BJ (cell line): ENCODE measurements at places on chromosomes 12 and 14.

DNA sequence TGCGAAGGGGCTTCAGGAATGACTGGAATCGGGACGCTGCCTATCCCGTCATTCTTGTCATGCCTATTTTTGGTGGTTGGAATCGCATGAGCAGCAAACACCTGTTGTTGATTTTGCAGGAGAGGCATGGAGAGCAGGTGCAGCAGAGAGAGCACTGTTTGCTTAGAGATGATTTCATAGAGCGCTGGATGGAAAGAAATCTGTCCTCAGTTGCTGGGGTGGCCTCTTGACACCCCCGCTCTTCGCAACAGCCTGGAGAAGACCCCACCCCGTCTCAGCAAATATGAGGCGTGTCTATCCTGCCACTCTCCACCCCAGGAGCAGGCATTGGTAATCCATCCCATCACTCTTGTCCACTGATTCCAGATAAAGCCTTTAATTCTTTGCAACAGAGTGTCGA lies 19.3 kb upstream of the NCOR2 start:
- DNase-seq, result no peak

GRCh38 chr12:105348142-105348541 lies 17.7 kb downstream of the C12orf75 start:
- DNase-seq, result no peak

DNA sequence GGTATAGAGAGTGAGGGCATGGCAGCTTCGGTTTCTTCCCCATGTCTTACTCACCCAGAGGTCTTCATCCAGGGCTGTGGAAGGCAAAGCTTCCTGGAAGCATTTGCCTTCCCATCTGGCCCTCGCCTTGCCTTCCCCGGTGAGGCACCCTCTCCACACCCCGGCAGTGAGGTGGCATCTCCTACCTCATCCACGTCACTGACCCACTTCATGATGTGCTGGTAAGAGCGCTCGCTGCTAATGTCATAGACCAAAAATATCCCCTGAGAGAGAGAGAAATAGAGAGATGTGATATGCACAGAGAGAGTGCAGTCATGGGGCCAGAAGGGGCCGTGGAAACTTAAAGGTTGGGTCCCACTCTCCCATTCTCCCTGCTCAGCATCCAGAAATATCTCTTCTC lies 8.3 kb upstream of the GPX2 start:
- DNase-seq, result no peak

DNA sequence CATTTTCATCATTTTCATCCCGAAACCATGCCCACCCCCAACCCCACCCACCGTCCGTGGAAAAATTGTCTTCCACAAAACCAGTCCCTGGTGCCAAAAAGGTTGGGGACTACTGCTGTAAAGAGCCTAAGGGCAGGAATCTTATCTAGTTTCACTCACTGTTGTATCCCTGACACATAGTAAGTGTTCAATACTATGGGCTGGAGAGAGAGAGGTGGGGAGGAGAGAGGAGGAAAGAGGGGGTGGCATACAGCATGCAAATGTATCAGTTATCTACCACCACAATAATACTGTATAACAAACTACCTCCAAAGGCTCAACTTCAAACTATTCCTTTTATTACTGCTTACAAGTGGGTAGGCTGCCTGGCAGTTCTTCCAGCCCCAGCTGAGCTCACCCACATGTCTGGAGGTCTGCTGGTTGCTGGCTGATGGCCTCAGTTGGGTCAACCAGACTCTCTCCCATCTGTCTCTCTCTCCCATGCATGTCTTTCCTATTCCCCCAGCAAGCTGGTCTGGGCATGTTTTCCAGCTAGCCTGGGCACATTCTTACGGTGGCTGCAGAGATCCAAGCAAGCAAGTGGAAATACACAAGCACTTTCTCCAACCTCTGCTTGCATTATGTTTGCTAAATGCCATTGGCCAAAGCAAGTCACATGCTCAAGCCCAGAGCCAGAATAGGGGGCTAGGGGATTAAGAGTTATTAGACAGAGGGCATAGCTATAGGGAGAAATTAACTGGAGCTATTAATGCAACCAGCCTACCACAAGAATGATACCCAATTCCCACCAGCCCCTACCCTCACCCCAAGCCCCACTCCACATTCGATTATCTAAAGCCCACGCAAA lies 31.6 kb upstream of the FICD start:
- no peak for DNase-seq

- DNase-seq, result no peak
Observed at GRCh38 chr12:1375323-1375722, 219.1 kb downstream of the FBXL14 start.

DNA sequence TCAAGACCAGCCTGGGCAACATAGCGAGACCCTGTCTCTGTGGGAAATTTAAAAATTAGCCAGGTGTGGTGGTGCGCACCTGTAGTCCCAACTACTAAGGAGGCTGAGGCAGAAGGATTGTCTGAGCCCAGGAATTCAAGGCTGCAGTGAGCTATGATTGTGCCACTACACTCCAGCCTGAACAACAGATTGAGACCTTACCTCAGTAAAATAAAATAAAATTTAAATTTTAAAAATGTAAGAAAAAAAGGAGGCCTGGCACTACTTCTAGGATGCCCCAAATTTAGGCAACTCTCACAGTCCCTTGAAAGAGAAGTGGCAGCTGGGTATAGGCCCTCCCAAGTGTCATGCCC lies 918 bp upstream of the INHBE start:
- no peak for DNase-seq

- no peak for DNase-seq
Observed at GRCh38 chr12:92070054-92070863, 75.4 kb downstream of the BTG1 start.

GRCh38 chr12:108369736-108370396 lies 30.8 kb upstream of the CMKLR1 start:
- no peak for DNase-seq

DNA sequence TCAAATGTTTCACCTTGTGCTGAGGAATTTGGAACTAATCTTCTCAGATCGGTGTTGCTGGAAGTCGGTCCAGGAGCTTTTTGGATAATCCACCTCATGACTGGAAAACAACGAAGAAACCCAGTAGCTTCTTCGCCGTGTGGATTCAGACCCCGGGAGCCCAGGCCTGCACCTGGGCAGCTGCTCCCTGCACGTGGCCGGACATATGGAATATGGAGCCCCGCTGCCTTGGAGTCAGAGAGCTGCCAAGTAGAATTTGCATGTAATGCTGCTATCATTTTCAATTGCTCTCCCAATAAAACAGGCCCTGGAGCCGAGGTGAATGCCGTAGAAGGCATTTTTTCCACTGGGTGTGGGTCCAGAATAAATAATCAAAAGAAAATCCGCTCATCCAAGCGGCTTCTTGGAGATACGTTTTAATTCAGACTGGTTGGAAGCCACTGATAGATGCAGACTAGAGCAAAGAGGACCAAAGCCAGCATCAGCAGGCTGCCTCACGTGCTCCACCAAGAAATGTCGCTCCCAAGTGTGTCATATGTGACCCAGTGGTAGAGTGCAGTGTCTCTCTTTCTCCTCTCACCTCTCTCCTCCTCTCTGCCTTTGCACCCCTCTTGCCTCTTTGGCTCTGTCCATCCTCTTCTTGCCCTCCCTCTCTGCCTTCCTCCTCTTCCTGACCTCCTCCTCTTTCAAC lies 115.3 kb downstream of the ZNF664 start:
- no peak for DNase-seq

- peak; percentile 37 for DNase-seq
Observed at GRCh38 chr12:78096909-78097597, 266.4 kb downstream of the NAV3 start.

- DNase-seq, result peak; percentile 66
Observed at GRCh38 chr12:67647799-67648520, 585 bp upstream of the DYRK2 start.

DNA sequence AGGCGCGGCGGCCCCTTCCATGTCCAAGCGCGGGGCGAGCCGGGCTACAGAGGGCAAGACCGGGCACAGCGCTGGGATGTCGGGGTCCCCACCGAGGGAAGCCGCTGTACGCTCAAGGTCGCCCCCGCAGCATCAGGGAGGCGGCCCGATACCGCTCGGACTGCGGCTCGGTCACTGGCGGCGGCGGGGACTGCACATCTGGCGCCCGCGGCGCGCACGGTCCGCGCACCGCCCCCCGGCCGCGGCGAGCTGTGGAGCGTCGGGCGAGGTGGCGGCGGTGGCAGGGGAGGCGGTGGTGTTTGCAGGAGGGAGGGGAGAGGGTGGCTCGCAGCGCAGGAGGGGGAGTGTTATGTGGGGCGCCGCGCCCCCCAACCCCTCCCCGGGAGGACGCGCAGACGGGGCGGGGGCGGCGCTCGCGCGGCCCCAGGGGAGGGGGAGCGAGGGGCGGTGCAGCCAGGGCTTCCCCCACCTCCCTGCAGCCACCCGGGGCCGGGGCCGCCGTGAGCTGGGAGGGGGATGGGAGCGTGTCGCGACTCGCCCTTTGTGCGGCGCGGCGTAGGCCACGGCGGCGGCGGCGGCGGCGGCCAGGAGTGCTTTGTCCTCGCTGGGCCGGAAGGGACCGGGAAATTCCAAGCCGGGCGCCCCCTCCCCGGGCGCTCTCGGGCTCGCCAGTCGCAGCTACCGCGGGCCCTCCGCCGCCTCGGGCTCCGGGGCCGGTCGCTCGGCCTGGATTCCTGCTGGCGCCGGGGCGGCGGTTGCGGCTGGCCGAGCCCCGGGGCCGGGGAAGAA lies at the start of gene NUAK1:
Gene NUAK1, minus strand, starts transcription at position 322 of the 789 bp plus-strand sequence. Its CDS starts 301 bp downstream, at position 21.
- no peak for DNase-seq

GRCh38 chr14:24179961-24180796 lies 8.3 kb downstream of the REC8 start:
- peak; percentile 84 for DNase-seq
